ENCODE measurements at places on chromosomes 16 and 17.

DNA sequence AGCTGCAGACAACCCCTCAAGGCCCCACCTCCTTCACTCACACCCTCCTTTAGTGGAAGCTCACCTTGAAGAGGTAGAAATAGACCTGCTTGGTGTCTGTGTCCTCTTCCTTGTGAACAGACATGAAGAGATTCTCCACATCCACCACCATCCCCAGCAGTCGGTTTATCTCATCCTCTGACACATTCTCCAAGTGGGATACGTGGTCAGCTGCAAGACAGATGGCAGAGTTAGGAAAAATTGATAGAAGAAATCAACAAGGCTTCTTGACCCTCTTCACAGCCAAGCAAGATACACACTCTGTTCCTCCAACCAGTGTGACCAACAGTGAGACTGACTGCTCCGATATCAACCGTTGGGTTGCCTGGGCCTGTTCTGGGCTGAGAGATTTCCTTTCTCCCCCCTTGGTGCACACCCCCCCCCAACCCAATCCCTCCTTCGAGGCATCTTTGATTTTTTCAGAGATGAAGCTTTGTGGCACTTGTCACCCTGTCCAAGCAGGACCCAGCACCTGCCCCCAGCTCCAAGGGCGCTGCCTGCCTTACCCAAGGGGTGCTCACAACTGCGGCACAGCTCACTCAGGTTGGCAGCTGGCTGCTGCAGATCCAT is 902 bp downstream of the KAT2A start:
- DNase-seq, result no peak

GRCh38 chr16:89700649-89701424 is 668 bp downstream of the SPATA2L start:
- DNase-seq, result no peak

- no peak for DNase-seq
These were observed 10.6 kb upstream of the CES3 start for GRCh38 chr16:66950437-66950836.

- DNase-seq, result no peak
These were observed 166.6 kb downstream of the CYLD start for GRCh38 chr16:50908468-50908867.

- no peak for DNase-seq
These were observed 30.1 kb downstream of the C17orf100 start for GRCh38 chr17:6681671-6682070.

- DNase-seq, result no peak
These were observed 22.8 kb downstream of the ITGB3 start for GRCh38 chr17:47276444-47276843.

- no peak for DNase-seq
These were observed 38.9 kb downstream of the SLFN12L start for GRCh38 chr17:35498448-35499178.
